Left ventricle myocardium superior (tissue), 1 donor: ENCODE measurements at places on chromosomes 12 and 14. TPM values are rescaled to one million over a fixed set of nuclear protein-coding genes. Genes with fewer than 3 reads are reported as not detected.

The SLC7A8 gene
- total RNA-seq, result 6.4 TPM

The PKP2 gene
- total RNA-seq, result 423 TPM

The GCH1 gene
- 2.1 TPM for total RNA-seq

The CCDC85C gene
- 49.3 TPM for total RNA-seq

The KRT82 gene
- not detected for total RNA-seq

The SLC25A47 gene
- not detected for total RNA-seq

The SERPINA5 gene
- 4.0 TPM for total RNA-seq

The DNAJC22 gene
- total RNA-seq, result 0.10 TPM

The SOX5 gene
- 4.0 TPM for total RNA-seq

GRCh38 chr12:106281056-106281782, 21.3 kb upstream of the TCP11L2 start:
- DNase-seq, result no peak

DNA sequence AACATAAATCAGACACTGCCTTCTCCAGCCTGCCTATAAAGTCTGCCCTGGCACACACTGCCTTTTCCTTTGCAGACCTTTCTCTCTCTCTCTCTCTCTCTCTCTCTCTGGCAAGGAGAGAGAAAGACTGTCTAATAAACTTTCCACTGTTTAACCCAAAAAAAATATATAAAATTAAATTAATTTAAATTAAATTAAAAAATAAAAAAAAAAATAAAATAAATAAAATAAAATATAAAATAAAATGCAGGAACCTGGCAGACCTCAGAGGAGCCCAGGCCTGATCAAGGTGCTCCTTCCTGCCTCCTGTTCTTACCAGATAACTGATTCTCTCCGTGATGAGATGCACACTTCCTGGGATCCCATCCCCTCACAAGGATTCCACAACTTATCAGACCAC, 103.9 kb upstream of the VASH1 start:
- DNase-seq, result no peak

GRCh38 chr12:94671917-94672316, 21.6 kb upstream of the TMCC3 start:
- no peak for DNase-seq

- no peak for DNase-seq
These were observed 68.8 kb upstream of the IFNG-AS1 start for GRCh38 chr12:67920413-67920812.

- DNase-seq, result no peak
These were observed 29.9 kb upstream of the FUT8 start for GRCh38 chr14:65382586-65382985.

GRCh38 chr12:3580094-3580749, 89.2 kb downstream of the PRMT8 start:
- no peak for DNase-seq

- DNase-seq, result no peak
These were observed 5.4 kb downstream of the KCNH5 start for GRCh38 chr14:63039866-63040265.

GRCh38 chr12:19120795-19121194, 8.7 kb upstream of the PLEKHA5 start:
- DNase-seq, result no peak

DNA sequence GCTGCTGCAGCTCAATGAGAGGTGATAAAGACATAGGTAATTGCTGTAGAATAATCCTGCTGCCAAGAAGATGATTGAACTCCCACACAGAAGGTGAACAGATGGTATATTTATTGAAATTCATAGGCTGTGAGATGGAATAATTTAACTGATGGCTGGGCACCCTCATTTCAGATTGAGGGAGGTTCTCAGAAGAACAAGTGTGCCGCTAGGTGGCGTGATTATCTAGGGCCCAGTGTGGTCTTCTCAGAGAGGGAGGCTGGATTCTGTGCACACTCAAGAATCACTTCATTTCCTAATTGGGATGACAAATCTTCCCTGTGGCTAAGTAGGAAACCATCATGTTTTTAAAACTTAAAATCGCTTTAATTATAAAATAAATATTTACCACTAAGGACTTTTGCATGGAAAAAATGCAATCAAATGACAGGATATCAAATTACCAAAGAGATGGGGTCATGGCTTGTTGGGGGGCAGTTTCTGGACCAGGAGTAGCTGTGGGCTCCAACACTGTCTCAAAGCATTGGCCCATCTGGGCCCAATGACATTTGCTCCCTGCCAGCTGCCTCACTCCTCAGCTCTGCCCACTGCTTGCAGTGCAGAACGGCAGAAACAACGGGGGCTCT, 132.3 kb downstream of the SNAPC1 start:
- DNase-seq, result peak; percentile 62

DNA sequence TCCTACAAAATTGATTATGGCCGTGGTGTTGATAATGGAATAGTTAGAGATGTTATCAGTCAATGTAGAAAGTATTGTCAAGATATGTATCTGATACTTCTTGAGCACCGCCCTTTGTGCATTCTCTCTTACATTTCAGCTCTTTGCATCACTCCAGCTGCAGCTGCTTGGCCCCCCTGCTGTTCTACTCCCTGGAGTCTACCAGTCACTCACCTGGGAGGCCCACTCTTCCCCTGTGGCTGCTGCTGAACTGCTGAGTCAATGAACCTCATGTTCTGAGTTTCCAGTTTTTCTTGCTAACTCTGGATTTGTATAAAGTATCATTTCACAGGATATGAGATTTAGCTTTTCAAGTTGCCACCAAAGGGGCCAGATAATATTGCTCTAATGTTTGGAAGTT, 312.8 kb upstream of the SLC16A7 start:
- DNase-seq, result no peak

- no peak for DNase-seq
These were observed 125.6 kb upstream of the NOS1 start for GRCh38 chr12:117486840-117487659.

DNA sequence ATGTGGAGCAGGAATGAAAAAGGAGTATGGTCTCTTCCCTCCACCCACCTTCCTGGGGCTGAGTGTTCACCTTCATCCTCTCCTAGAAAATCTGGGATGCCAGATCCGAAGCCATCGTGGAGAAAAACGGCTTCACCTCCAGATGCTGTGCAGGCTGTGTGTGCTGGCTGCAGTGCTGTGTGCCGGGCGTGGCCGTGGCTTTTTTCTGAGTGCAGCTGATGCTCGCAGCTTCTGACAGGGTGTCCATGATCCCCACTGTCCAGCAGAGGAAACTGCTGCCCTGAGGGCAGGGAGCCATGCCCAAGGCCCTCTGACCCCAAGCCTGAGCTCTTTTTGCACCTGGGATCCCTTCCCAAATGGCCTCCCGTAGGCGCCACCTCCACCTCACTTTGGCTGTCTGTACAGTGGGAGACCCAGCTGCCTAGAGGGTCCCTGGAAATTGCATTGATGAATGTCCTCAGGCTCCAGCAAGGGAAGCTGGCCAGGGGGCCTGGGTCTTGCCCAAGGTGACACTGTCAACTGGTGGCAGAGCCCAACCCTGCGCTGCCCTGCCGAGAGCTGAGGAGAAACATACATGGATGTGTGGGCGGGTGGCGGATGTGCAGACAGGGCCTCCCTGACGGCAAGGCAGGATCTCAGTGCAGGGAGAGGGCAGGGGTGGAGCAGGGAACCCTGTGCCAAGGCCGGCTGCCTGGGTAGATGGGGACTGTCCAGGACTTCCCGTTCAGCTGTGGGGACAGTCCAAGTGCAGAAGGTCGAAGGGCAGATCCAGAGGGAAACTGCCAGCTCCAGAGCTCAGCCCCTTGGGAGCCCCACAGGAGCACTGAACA, 53.3 kb downstream of the BEGAIN start:
- DNase-seq, result peak; percentile 33

- DNase-seq, result no peak
These were observed 587.1 kb upstream of the ATXN7L3B start for GRCh38 chr12:73950507-73950906.

DNA sequence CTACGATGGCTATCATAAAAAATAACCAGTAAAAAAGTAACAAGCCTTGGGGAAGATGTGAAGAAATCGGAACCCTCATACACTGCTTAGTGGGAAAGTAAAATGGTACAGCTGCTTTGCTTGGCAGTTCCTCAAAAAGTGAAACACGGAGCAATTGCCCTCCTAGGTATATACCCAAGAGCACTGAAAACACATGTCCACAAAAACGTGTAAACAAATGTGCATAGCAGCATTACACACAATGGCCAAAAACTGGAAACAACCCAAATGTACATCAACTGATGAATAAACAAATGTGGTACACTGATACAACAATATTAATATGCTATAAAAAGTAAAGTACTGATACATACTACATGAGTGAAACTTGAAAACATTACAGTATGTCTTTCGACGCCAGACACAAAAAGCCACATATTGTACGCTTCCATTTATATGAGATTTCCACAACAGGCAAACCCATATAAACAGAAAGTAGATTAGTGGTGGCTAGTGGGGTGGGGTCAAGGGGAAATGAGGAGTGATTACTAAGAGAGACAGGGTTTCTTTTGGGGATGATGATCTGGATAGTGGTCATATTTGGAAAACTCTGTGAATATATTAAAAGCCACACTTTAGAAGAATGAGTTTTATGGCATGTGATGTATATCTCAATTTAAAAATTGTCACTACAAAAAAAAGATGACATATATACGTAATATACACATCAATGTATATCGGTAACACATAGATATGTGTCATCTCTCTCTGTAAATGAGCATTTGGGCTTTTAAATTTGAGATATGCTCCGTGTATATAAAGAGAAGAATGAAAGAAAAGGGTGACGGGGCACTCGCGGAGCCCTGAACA, 996 bp downstream of the SLC41A2 start:
- DNase-seq, result no peak

GRCh38 chr14:44979740-44980356, 17.9 kb downstream of the TOGARAM1 start:
- DNase-seq, result peak; percentile 69

GRCh38 chr12:129696926-129697325, 206.9 kb downstream of the TMEM132D start:
- no peak for DNase-seq

GRCh38 chr12:110744151-110744571, 1.5 kb upstream of the PPP1CC start:
- DNase-seq, result no peak
